ENCODE measurements at places on chromosomes 2 and 18. TPM values are rescaled to one million over a fixed set of nuclear protein-coding genes. Genes with fewer than 3 reads are reported as not detected.

GRCh38 chr18:36499938-36500337 is 202.4 kb downstream of the FHOD3 start:
- peaks cover 4% of the 10 kb centered on the region for H3K36me3 ChIP-seq
- DNase-seq, result no peak
- no peak overlapping the region for H3K4me3 ChIP-seq
- H3K4me1 ChIP-seq, result no peaks in the 10 kb centered on the region

- H3K36me3 ChIP-seq, result no peaks in the 10 kb centered on the region
- no peaks in the 10 kb centered on the region for H3K27me3 ChIP-seq
- H3K27ac ChIP-seq, result no peak overlapping the region
- DNase-seq, result peak; percentile 63
Observed at GRCh38 chr2:10278029-10278762, 24.5 kb upstream of the HPCAL1 start.

DNA sequence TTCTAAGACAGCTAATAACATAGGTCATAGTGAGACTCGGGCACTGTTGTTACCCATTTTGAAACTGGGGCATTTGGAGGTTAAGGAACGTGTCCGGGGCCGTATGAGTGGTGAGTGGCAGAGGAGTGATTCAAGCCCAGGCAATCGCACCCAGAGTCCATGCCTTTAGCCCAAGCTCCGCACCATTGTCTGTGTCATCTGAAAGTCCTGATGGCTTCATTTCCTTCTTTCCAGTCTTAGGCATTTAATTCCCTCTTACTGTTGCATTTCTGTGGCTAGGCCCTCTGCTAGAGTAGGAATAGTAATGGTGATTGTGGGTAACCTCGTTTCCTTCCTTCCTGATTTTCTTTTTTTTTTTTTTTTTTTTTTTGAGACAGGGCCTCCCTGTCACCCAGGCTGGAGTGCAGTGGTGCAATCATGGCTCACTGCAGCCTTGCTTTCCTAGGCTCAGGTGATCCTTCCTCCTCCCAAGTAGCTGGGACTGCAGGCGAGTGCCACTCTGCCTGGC is 49.8 kb upstream of the ASB1 start:
- no peak overlapping the region for H3K27ac ChIP-seq
- peaks cover 12% of the 10 kb centered on the region for H3K4me1 ChIP-seq
- no peaks in the 10 kb centered on the region for H3K36me3 ChIP-seq
- H3K27me3 ChIP-seq, result no peaks in the 10 kb centered on the region
- H3K4me3 ChIP-seq, result no peak overlapping the region

- no peak overlapping the region for H3K27ac ChIP-seq
- no peaks in the 10 kb centered on the region for H3K4me1 ChIP-seq
- no peak overlapping the region for H3K4me3 ChIP-seq
- DNase-seq, result no peak
- no peaks in the 10 kb centered on the region for H3K27me3 ChIP-seq
Observed at GRCh38 chr2:70526126-70526525, 27.5 kb downstream of the TGFA start.

COL3A1 gene
- total RNA-seq, result 411 TPM

TLX2 gene
- not detected for total RNA-seq

- no peak overlapping the region for H3K4me3 ChIP-seq
- H3K27ac ChIP-seq, result no peak overlapping the region
- no peak for DNase-seq
- no peaks in the 10 kb centered on the region for H3K4me1 ChIP-seq
Observed at GRCh38 chr2:16127958-16128357, 187.6 kb downstream of the MYCN start.

- H3K4me1 ChIP-seq, result peaks cover 2% of the 10 kb centered on the region
- H3K4me3 ChIP-seq, result no peak overlapping the region
- H3K27me3 ChIP-seq, result peaks cover 6% of the 10 kb centered on the region
- no peak for DNase-seq
- H3K36me3 ChIP-seq, result no peaks in the 10 kb centered on the region
- no peak overlapping the region for H3K27ac ChIP-seq
Observed at GRCh38 chr2:60567919-60568768, 14.7 kb upstream of the BCL11A start.

DNA sequence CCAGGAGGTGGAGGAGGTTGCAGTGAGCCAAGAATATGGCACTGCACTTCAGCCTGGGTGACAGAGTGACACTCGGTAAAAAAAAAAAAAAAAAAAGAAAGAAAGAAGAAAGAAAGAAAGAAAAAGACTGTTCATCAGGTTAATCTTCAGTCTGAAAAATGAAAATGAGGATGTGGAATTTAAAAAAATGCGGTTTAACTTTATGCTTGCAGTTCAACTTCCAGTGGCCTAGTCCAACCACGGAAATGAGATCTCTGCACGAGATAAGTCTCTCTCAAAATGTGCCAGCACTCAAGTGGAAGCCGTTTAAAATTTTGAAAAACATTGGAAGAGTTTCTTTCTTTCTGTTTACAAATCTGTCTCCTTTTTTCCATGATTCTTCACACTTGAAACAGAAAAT is 112.1 kb downstream of the DOCK10 start:
- H3K4me1 ChIP-seq, result peaks cover 29% of the 10 kb centered on the region
- DNase-seq, result no peak
- H3K27ac ChIP-seq, result peak overlapping the region; percentile 97
- no peak overlapping the region for H3K4me3 ChIP-seq

DNA sequence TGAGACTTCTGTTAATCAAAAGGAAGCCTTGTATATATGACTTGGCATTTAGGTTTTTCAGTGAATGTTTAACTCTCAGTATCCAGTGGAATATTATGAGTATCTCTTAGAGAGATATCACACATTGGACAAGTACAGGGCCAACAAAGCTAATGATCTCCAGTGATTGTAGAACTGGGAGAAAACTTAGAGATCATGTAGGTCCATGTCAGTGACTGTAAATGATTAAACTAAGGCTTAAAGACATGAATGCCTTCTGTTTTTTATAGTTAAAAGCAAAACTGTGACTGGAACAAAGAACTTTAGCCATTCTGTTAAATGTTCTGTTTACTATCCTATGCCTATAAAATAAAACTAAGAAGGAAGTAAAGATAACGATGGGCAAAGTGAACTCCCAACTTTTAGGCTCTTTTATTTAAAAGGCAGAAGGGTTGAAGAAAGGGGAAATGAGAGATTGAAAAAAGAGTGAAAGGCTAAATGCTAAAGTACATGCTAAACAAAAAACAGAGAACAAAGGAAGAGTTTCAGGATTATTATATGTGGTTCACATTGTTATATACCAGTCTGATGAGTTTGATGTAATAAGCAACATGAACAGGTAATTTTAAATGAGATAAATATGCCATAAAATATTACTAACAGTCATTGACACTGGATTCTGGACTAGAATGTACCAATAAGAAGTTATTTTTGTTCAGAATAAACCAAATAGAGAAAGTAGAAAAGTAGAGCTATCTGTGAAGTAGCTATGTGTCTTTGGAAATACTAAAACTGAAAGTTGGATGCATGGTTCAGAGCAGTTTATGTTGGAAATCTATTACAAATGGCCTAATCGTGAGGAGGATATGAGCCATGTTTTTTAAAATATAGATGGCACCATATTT is 37.1 kb upstream of the TNFRSF11A start:
- no peak overlapping the region for H3K27ac ChIP-seq
- H3K4me3 ChIP-seq, result no peak overlapping the region
- no peaks in the 10 kb centered on the region for H3K27me3 ChIP-seq
- no peak for DNase-seq

GRCh38 chr2:179677077-179677688 is 184.2 kb downstream of the ZNF385B start:
- H3K4me3 ChIP-seq, result no peak overlapping the region
- no peaks in the 10 kb centered on the region for H3K27me3 ChIP-seq
- no peaks in the 10 kb centered on the region for H3K4me1 ChIP-seq
- DNase-seq, result no peak
- peak overlapping the region; percentile 60 for H3K27ac ChIP-seq

SLC40A1 gene
- total RNA-seq, result 40.8 TPM

DNA sequence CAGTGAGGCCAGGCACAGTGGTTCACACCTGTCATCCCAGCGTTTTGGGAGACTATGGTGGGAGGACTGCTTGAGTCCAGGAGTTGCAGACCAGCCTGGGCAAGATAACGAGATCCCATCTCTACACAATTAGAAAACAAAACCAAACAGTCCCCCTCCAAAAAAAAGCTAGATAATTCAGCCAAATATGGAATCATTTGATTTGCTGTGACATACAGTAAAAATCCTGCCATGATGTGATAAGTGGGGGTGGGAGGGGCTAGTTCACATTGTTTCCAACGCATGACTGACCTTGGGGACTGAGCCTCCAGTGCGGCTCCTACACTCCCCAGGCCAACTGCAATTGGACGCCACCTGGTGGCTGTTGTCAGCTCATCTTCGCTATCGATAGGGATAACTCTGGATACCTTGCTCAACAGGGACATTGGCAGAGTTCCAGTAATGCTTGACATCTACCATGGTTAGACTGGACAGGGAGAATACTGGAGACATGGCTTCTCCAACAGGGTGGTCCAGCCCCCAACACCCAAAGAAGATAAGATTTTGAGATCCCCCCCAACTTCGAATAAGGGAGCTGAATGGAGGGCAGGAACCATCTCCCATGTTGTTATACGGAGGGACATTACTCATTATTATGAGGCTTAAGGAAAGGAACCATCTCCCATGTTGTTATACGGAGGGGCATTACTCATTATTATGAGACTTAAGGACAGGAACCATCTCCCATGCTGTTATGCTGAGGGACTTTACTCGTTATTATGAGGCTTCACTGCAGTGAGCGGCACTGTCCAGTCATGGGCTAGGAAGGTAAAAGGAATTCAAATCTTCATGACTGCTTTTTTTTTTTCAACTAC is 135.9 kb downstream of the TGIF1 start:
- peak; percentile 85 for DNase-seq
- no peak overlapping the region for H3K27ac ChIP-seq
- H3K36me3 ChIP-seq, result no peaks in the 10 kb centered on the region
- no peak overlapping the region for H3K4me3 ChIP-seq
- no peaks in the 10 kb centered on the region for H3K27me3 ChIP-seq
- no peaks in the 10 kb centered on the region for H3K4me1 ChIP-seq

DNA sequence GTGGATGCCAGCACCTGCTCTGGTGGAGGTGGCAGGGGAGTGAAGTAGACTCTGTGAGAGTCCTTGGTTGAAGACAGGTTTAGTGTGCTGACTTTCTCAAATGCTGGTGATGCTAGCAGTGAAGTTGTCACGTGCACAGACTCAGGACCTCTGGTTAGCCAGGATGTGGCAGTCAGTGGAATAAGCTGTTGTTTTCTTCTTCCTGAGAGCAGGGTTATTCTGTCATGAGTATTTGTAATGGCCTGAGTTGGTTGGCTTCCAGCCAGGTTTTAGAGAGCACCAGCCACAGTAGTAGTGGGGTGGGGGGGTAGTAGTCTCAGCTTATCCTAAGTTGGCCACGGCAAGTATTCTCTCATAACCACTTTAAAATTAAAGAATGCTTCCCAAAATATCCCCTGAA is 238.5 kb upstream of the FBXO11 start:
- DNase-seq, result no peak
- no peak overlapping the region for H3K4me3 ChIP-seq
- H3K27me3 ChIP-seq, result no peaks in the 10 kb centered on the region
- peaks cover 7% of the 10 kb centered on the region for H3K4me1 ChIP-seq

SIX3 gene
- not detected for total RNA-seq

IFIH1 gene
- total RNA-seq, result 11.8 TPM

- no peaks in the 10 kb centered on the region for H3K27me3 ChIP-seq
- H3K4me1 ChIP-seq, result peaks cover under 1% of the 10 kb centered on the region
- DNase-seq, result no peak
- H3K4me3 ChIP-seq, result no peak overlapping the region
- no peak overlapping the region for H3K27ac ChIP-seq
Observed at GRCh38 chr2:175890636-175891242, 111.3 kb downstream of the LNPK start.

ST8SIA3 gene
- total RNA-seq, result not detected

GRCh38 chr2:225270861-225271260 is 128.6 kb upstream of the NYAP2 start:
- H3K4me3 ChIP-seq, result no peak overlapping the region
- no peaks in the 10 kb centered on the region for H3K4me1 ChIP-seq
- no peaks in the 10 kb centered on the region for H3K27me3 ChIP-seq
- DNase-seq, result no peak

GRCh38 chr2:240164586-240164985 is 24.1 kb upstream of the OTOS start:
- no peak for DNase-seq
- H3K4me1 ChIP-seq, result no peaks in the 10 kb centered on the region
- H3K27me3 ChIP-seq, result no peaks in the 10 kb centered on the region

CWC22 gene
- 18.5 TPM for total RNA-seq

- no peaks in the 10 kb centered on the region for H3K27me3 ChIP-seq
- peaks cover 18% of the 10 kb centered on the region for H3K4me1 ChIP-seq
- peak; percentile 18 for DNase-seq
- H3K36me3 ChIP-seq, result peaks cover 24% of the 10 kb centered on the region
- no peak overlapping the region for H3K4me3 ChIP-seq
Observed at GRCh38 chr2:26274058-26274613, 29.4 kb downstream of the HADHB start.

- no peaks in the 10 kb centered on the region for H3K36me3 ChIP-seq
- no peak for DNase-seq
- H3K27me3 ChIP-seq, result no peaks in the 10 kb centered on the region
- no peaks in the 10 kb centered on the region for H3K4me1 ChIP-seq
- no peak overlapping the region for H3K27ac ChIP-seq
Observed at GRCh38 chr2:67159929-67160328, 237.2 kb upstream of the ETAA1 start.

DNA sequence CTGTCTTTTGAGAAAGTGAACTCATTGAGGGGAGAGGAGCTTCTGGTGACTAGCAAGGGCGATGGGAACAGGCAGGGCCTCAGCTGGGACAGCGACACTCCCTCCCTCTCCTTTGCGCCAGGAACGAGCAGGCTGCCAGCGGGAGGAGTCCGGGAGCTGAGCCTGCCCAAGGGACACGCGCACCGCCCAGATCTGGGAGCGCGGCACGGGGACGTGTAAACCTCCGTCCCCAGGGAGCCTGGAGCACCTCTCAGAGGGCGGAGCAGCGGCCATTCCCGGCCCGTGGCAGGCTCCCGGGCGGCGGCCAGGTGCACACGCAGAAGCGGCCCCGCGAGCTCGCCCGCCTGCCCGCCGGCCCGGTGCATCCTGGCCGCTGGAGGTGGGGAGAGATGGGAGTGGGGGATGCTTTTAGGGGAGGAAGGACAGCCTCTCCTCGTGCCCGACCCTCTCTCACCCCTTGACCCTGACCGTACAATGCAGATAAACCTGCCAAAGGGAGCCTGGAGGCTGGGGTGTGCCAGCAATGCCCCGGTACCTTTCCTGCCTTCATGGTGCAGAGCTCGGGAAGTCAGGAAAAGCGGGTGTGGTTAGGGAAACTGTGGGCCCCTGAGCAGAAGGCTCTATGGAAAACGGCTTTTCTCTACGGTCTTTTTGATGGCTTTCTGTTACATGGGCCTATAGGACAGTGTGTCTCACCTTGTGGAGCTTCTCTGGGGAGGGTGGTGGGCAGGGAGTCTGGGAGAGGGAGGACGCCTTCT is 2.2 kb downstream of the AQP4 start:
- DNase-seq, result no peak
- peak overlapping the region; percentile 44 for H3K4me3 ChIP-seq
- H3K4me1 ChIP-seq, result no peaks in the 10 kb centered on the region
- H3K36me3 ChIP-seq, result no peaks in the 10 kb centered on the region
- H3K27ac ChIP-seq, result no peak overlapping the region
- H3K27me3 ChIP-seq, result no peaks in the 10 kb centered on the region

Measured in ascending aorta (tissue), 2 donors.